A549 (cell line): ENCODE measurements at places on chromosomes 2 and 18. TPM values are rescaled to one million over a fixed set of nuclear protein-coding genes. Genes with fewer than 3 reads are reported as not detected.
A peak's percentile ranks its signal among the peaks of the same experiment; 100 is the strongest.

The DCC gene
- not detected in 3 replicates for polyA plus RNA-seq

The GDF7 gene
- 0.03 TPM in 3 replicates for polyA plus RNA-seq

The E2F6 gene
- 34.3 to 37.6 TPM (median 34.6 TPM) in 3 replicates for polyA plus RNA-seq

The CYP26B1 gene
- polyA plus RNA-seq: 13.0 to 18.9 TPM (median 13.6 TPM) in 3 replicates

The ANKRD23 gene
- 2.1 to 2.5 TPM (median 2.4 TPM) in 3 replicates for polyA plus RNA-seq

The LYG1 gene
- polyA plus RNA-seq: 2.4 to 3.2 TPM (median 2.9 TPM) in 3 replicates

The SLC16A14 gene
- polyA plus RNA-seq: 0.37 to 0.55 TPM (median 0.38 TPM) in 3 replicates

The CYS1 gene
- polyA plus RNA-seq: 0.64 to 1.2 TPM (median 1.1 TPM) in 3 replicates

The REG3G gene
- polyA plus RNA-seq: not detected in 3 replicates

GRCh38 chr18:48866856-48867255 is 83.9 kb downstream of the SMAD7 start:
- DNase-seq: no peak

DNA sequence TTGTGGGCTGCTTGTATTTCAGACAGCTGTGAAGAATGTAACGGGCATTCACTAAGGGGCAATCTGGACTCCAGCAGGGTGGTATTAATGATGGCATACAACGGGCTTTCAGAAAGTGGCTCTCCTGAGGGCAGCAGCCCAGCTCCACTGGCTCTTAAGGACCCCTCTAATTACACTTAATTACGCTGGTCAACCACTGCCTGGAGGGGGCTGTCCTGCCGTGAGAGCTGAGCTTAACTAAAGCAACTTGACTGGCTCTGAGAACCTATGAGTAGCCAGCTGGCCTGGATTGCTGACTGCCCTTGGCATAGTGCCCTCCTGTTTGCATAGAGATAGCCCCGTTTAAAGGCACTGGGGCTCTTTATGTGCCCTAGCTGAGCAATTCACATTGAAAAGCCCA is 3.8 kb downstream of the LIPG start:
- no peak for DNase-seq

- no peak for DNase-seq
These were observed 17.9 kb upstream of the INPP4A start for GRCh38 chr2:98426771-98427170.

DNA sequence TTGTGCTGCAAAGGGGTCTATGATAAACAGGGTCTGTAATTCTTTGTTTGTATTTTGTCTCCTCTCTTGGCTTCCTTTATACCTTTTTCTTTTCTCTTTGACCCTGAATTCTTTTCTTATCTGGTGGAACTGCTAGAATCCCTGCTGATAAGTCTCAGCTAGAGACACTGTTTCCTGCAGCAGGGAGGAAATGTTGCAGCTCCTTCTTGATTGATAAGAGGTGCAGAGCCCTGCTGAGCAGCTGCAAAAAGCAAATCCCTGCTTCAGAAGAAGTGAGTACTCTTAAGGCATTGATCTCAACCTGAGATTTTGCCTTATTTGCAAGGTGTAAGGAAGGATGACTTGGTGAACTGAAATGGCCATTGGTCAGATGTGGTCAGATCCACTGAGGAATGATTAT is 167.8 kb downstream of the NUP35 start:
- no peak for DNase-seq

- no peak for DNase-seq
These were observed 36.0 kb downstream of the DDX18 start for GRCh38 chr2:117850461-117850860.

DNA sequence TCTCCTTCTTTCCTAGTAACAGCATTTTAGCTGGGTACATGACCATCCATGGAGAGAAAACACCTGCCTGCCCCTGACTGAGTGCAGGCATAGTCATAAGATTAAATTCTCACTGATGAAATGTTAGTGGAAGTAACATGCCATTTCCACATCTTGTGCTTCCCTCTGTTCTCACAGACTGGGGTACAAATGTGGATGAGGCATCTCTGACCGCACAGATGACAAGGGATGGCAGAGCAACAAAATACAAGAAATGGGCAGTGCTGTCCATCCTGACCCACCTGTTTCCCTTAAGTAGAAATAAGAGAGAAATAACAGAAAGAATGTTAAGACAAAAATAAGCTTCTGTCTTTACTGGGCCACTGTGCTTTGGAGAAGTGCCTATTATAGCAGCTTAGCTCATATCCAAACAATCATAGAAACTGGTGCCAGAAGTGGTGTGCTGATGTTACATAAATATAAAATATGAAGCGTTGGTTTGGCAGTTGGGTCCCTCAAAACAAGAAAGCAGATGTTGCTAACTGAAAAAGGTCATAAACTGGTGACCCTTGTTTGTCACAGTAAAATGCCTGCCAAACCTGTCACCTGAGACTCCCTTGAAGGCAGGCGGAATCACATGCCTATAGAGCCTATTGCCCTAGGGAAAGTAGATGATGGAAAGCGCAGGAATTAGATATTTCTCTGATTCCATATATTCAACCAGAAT is 72.4 kb upstream of the CCDC150 start:
- DNase-seq: no peak

DNA sequence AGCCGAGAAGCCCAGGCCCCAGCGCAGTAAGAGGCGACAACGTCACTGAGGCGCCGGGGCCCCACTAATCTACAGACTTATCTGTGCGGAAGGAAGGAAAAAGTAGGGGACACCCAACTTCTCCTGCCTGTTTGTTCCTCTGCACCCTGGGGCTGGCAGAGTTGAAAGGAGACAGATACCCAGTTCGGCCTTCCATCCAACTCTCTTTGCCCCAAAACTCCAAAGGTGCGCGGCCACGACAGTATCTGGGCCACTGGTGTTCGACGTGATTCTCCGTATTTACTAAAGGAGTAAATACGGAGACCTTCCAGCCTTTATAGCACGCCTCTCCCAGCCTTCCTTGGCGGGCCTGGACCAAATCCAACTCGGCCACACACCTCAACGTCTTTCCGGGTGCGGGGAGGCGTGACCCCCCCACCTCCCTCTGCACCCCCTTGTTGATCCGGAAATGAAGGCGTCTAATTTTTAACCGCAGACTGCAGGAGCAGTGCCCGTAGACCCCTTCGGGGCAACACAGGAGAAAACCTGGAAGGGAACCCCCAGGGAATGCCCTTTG is 1.6 kb downstream of the SMAD7 start:
- no peak for DNase-seq

DNA sequence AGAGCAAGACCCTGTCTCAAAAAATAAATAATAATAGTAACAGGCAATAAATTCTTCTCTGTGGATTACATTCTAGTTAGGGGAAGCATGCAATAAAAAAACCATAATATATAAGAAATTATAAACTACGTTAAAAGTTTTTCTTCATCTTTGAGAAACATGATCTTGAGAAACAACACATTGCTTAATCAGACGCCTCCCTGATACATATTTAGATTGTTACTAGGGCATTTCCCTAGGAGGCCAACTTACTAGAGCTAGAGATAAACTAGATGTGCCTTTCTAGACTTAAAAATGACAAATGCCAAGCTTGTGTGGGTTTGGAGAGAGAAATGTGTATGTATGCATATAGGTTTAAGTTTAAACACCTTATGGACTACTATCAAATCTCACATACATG is 76.3 kb upstream of the GALNT5 start:
- no peak for DNase-seq

GRCh38 chr2:57407772-57408201 is 638.8 kb upstream of the VRK2 start:
- DNase-seq: no peak

DNA sequence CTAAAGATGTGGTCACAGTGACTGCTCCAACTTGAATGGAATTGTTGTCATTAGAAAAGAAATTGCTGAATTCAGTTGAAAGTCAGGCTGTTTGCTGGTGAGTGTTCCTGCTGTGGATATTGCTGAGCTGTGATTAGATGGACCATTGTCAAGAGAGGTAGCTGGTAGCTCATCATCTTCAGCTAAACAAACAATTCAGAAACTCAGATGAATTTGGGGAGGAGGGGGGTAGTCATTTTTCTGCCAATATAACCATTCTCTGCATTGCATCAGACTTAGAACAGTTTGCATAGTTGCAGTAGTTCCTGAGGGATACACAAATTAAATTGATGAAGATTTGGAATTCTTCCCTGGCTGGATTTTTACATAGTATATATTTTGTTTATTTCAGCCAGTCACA is 108.3 kb downstream of the MTCL1 start:
- DNase-seq: no peak

- DNase-seq: peak; percentile 80
These were observed 4.6 kb downstream of the TGIF1 start for GRCh38 chr18:3454365-3455089.

- DNase-seq: no peak
These were observed 214.3 kb upstream of the NXPH2 start for GRCh38 chr2:138994502-138994901.

GRCh38 chr2:192288295-192288694 is 93.6 kb upstream of the TMEFF2 start:
- DNase-seq: no peak

GRCh38 chr2:86703704-86704361 is 16.3 kb upstream of the RMND5A start:
- no peak for DNase-seq

DNA sequence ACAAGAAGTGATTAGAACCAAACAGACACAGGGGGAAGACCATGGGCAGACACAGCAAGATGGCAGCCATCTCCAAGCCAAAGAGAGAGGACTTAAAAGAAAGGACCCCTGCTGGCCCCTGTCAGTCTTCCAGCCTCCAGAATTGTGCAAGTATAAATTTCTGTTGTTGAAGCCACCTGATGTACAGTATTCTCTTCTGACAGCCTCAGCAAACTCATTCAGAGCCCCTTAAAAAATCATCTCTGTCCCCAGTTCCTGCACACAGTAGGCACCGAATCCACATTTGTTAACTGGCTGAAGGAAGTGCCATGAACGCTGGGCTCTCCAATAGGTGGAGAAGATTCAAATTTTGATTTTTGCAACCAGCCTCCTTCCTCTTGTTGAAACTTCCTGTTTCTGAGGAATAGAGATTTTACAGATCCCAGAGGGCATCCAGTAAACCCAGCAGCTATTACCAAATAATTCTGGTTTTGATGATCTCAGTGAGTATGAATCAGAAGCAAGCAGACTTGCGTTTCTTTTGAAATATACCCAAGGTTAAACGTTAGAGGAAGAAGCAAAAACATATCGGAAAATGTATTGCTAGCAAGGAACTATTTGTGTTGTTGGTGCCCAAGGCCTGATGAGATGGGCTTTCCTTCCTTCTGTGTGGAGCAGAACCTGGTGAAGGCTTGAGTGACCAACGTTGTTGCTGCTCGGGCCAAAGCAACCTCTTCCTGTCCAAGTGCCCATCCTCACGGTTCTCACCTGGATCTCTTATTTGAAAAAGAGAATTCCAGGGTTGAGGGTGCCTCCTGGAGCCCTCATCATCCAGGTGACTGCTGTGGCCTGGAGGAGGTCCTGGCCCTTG is 47.7 kb upstream of the PLB1 start:
- no peak for DNase-seq

- DNase-seq: peak; percentile 36
These were observed 60.4 kb upstream of the COPS8 start for GRCh38 chr2:237025090-237025865.

DNA sequence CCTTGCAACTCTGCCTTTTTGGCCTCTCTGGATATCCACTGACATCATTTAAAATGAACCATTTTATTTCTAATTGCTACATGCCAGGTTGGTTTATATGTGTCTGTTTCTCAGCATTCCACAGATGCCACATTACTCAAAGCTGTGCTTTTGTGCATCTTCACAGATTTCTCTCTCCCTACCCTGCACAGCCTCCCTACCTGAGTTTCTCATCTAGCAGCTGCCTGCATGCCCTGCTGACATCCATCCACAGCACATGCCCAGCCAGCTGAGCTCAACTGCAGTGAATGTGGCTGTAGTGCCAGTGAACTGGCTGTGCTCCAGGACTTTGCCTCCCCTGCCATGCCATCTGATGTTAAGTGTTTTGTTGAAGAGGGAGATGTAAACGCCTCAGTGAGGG is 44.5 kb downstream of the PKP4 start:
- no peak for DNase-seq

DNA sequence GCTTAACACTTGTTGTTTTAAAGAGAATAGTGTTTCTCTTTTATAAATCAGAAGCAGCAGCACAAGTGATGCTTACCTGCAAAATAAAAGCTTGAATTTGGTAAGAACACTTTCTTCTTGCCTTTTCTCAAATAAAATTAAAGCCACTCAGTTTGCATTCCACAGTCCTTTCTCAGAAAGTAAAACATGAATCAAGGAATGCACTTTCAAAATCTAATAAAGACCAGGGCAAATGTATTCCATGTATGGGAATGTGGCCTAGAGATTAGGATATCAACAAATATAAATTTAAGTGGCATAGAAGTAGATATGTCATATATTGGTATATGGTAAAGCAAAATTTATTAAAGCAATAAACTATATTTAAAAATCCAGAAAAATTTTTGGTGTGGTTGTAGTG is 352.8 kb downstream of the THSD7B start:
- DNase-seq: no peak
